ENCODE measurements at places on chromosomes 3 and 15.

GRCh38 chr15:92101708-92102394 is 248.3 kb downstream of the SLCO3A1 start:
- DNase-seq = no peak

- DNase-seq = peak; percentile 68
Measured at GRCh38 chr15:74956648-74957475, at the start of gene RPP25. Gene RPP25 (minus strand): TSS chr15:74956772. CDS start chr15:74956583, 189 bp downstream.

- DNase-seq = no peak
Measured at GRCh38 chr3:139202226-139202958, 141.4 kb upstream of the MRPS22 start.

DNA sequence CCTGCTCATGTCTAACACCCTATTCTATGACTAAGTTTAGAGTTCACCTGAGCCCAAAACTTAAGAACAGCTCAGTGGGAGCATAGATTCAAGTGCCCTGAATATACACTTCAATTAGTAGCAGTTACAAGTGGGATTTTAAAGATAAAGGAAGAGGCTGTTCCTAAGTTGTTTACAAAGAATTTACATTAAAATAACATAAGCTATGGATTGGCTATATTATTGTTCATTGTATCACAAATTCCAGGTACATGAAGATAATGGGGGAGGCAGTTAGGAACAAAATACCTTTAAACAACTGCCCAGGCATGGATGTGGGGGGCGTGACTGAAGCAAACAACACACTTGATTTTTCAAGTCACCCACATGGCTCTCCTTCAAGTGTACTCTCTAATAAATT is 52.7 kb downstream of the ROPN1B start:
- no peak for DNase-seq

DNA sequence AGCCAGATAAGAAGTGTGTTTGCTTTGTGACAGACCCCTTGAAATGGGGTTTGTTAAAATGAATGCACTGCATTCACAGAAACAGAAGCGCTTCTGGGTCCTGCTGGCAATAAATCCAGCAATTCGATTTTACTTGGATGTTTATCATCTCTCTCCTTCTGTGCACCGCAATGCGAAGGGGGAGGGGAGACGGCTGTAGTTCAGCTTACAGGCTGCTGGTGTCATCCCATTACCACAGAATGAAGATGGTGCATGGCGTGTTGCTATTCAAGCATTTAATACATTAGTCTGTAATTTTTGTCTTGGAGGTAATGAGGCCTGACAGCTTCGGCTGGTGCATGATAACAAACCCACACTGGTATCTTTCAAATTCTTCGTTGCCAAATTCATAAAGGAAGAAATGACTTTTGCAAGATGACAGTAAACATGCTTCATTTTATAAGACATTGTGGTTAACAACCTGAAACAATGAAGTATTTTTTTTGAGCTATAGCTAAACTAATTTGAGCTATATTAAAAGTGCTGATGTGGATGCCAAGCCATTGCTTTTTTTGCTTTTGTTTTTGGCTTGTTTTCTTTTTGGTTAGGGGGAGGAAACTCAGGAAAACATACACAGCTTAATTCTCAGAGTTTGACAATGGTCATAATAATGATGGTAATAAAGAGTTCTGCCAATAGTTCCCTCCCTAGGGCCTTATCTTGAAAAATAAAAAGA is 418.3 kb downstream of the OTOL1 start:
- DNase-seq = no peak

- DNase-seq = no peak
Measured at GRCh38 chr15:67077641-67078215, 12.3 kb downstream of the SMAD3 start.

DNA sequence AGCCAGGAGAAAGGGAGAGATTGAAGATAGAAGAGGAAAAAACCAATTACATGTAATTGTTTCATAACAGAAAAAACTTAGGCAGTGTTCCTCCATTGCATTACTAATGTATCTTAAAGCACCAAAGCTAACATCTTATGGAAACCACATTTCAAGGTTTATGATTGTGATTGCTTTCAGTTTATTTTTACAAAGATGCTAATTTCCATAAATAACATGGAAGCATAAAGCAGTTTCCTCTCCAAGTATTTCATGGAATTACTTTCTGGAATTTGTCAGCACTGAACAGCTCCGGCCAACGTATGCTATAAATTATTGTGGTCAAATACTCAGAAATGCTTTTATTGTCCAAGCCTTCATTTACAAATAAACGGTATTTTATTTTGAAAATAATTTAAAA is 11.6 kb downstream of the ADAMTSL3 start:
- DNase-seq = no peak

GRCh38 chr15:38128921-38129320 is 123.7 kb upstream of the SPRED1 start:
- DNase-seq = no peak

- DNase-seq = no peak
Measured at GRCh38 chr3:188179006-188179966, 25.3 kb downstream of the LPP start.

GRCh38 chr3:113097960-113098447 is 107.2 kb downstream of the GTPBP8 start:
- DNase-seq = no peak

DNA sequence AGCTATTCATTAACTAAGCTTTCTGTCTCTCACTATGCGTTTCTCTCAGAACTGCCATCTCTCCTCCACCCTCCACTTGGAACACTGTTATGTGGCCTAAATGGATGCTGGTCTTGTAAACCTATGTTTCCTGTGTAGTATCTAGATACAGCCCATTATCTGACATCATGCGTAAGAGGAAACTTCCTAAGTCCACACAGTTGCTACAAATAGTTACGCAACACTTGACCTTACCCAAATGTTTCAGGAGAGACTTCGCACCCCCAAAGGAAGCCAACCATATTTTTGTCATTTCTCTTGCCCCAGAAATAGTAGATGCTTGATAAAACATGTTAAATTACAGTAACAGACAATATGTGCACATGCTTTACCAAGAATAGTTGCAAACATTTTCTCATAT is 87.2 kb upstream of the TPRG1 start:
- no peak for DNase-seq

- DNase-seq = no peak
Measured at GRCh38 chr3:69926385-69926784, 73.1 kb upstream of the SAMMSON start.

DNA sequence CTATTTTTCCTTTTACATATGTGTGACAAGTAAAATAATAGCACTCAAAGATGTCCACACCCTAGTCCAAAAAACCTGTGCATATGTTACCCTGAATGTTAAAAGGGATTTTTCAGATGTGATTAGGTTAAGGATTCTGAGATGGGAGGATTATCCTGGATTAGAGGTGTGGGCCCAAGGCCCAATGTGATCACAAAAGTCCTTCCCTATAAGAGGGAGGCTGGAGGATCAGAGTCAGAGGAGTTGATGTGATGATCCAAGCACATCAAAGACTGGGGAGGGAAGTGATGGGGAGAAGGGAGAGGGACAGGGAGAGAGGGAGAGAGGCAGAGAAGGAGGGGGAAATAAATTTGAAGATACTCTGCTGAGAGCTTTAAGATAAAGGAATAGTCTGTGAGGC is 512.6 kb downstream of the PLOD2 start:
- DNase-seq = no peak

- DNase-seq = no peak
Measured at GRCh38 chr15:85488997-85489396, 108.6 kb downstream of the AKAP13 start.

- no peak for DNase-seq
Measured at GRCh38 chr3:31760654-31761053, 220.4 kb downstream of the OSBPL10 start.

DNA sequence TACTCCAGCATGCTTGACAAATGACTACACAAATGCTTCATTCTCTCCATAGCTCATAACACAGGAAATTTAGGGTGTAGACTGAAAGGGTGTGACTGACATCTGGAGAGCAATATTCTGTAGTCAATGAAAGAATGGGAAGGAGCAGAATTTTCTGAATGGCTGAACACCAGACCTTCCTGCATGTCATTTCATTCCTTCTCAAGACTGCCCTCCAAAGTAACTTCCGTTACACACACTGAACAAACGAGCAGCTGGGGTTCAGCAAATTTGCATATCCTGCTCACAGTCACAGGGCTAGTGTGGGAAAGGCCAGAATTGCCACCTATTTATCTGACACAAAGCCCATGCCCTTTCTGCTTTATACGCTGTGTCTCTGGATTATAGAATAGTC is 325.0 kb upstream of the CFAP20DC start:
- DNase-seq = no peak

DNA sequence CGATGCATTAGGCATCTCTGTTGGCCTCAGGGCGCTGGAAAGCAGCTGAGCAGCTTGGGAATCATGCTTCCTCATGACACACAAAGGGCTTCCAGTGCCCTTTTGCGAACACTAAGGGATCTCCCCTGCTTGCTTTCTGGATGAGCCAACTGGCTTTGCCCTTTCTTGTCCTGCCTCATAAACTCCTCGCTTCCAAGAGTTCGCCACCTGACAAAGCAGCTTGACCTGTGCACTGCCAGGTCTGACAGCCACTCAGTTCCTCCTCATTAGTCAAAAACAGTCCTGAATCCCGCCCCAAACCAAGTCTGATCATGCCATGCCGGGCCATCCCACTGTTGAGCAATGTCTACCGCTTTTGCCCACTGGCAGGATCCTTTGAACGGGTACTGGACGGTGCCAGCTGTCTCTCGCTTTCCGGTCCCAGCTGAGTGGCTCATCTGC is 265.4 kb upstream of the LYSMD4 start:
- no peak for DNase-seq

- DNase-seq = no peak
Measured at GRCh38 chr3:191220908-191221307, 21.9 kb downstream of the OSTN start.

- no peak for DNase-seq
Measured at GRCh38 chr15:60374628-60375081, 23.1 kb downstream of the ANXA2 start.

DNA sequence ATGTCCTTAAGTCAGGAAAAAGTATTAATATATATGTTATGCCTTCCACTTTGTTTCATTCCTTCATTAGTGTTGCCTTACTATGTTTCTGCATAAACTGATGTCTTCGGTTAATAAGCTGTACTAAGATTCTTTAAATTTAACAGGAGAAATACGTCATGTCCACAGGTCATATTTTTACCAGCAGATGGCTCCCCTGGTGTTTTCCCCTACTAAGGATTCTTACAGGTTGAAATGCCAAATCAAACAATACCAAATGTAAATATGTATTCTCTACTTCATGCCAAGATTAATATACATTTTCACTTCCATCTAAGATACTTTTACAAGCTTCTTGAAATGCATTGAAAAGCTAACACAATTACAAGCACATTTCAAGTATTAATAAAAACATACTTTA is 1602.1 kb downstream of the SI start:
- no peak for DNase-seq

DNA sequence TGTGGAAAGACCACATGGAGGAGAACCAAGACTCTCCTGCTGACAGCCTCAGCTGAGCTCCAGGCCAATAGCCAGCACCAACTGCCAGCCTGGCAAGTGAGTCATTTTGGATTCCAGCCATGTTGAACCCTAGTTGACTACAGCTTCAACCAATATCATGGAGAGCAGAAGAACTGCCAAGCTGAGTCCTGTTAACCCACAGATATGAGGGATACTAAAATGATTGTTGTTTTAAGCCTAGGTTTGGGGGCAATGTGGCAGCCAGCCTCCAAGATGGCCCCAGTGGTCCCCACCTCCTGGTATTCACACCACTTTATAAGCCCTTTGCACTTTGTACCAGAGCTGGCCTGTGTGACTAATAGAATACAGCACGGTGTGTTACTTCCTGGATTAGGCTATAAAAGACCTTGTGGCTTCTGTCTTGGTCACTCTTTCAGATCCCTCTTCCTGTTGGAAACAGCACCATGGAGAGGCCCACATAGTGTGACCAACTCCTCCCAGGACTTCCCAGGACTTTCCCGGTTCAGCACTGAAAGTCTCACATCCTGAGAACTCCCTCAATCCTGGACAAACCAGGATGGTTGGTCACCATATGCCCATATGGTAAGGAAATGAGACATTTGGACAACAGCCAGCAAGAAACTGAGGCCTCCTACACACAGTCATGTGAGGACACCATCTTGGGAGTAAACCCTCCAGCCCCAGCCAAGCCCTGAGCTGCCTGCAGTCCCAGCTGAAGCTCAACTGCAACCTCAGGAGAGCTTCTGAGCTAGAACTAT is 32.4 kb upstream of the CDV3 start:
- DNase-seq = no peak

DNA sequence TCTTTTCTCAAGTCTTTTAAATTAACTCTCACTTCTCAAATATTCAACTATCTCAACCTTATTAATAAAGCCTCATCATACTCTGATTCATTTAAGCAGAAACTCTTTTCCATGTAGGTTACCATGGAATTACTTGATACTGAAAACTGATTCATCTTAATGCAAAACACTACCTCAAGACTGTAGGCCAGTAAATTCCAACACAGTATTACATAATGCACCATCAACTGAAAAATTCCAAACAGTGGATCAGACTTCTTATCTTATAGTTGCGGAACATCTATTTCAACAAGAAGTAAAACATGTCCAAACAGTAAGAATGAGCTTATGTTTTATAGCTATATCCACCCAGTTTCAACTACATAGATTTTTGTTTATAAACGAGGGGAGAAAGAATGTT is 124.5 kb downstream of the PEAK1 start:
- no peak for DNase-seq
